ENCODE measurements at places on chromosomes 4 and X.

GRCh38 chr4:6887591-6888371 is 21.8 kb upstream of the TBC1D14 start:
- no peak for DNase-seq

DNA sequence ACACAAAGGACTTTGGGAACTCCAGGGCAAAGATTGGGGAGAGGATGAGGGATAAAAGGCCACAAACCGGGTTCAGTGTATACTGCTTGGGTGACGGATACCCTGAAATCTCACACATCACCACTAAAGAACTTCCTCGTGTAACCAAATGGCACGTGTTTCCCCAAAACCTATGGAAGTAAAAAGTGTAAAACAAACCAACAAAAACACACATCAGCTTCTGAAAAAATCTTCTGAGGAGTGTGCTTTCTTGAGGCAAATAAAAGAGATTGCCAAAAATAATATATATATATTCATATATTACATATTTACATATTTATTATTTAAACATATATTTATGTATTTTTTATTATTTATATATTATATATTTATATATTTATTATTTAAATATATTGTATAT is 3.9 kb downstream of the P2RY8 start:
- DNase-seq = no peak

DNA sequence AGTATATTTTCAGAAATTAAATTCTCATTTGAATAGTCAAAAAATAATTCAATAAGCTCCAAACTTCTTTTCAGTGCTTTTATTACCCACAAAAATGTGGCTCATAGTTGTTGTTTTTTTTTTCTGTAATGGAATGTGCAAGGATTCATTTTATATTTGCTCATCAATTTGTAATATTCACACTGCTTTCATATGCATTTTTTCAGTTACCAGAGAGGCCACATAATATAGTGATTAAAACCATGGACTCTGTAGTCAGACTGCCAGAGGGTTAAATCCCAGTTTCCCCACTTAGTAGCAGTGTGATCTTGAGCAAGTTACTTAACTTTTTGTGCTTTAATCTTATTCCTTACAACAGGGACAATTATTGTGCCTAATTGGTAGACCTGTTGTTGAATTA is 64.5 kb downstream of the FAM9B start:
- DNase-seq = no peak

DNA sequence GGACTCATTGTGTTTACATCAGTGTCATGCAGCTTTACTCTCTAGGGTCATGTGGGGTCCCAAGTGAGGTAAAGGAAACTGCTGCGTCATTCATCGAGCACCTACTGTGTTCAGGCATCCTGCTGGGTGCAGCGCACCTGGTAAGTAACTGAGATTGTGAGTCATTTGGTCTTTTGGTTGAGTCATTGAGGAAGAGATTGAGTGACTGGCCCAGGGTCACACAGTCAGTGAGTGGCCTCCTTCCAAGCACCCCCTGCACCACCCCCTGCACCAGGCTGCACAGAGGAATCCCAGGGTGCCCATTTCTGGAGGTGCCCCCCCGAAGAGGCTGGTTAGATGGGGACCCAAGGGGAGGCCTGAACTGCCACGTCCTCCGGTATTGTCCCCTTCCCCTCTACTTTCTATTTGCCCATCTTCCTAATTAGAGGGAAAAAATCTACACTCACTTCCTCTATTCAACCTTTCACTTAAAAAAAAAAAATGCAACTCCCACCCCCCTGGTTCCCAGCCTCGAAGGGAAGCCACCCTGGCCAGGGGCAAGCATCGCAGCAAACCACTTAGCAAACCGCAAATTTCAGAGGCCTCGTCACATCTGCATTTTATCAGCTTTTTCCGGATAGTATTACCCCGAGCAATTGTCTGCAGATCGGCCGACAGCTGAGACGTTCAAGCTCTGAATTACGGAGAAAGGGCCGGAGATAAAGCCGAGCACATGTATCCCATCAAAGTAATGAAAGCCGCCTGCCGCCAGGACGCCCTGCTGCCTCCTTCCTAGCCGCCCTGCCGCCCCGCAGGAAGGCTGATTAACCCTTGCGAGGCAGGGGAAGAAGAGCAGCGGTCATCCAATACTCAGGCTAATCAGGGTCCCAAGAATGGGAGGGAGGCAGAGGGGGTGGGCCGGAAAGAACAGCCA is 96.3 kb upstream of the MSX1 start:
- DNase-seq = no peak

GRCh38 chr4:2684486-2684885 is 71.7 kb downstream of the TNIP2 start:
- DNase-seq = no peak

GRCh38 chrX:47573341-47574075 is 8.7 kb upstream of the TIMP1 start:
- no peak for DNase-seq

GRCh38 chrX:111831343-111831742 is 44.6 kb upstream of the TRPC5OS start:
- no peak for DNase-seq

- no peak for DNase-seq
Observed at GRCh38 chr4:35982318-35982717, 262.0 kb downstream of the ARAP2 start.

GRCh38 chr4:71406459-71406963 is 67.7 kb downstream of the SLC4A4 start:
- no peak for DNase-seq

GRCh38 chr4:33924811-33925210 is 2319.5 kb downstream of the ARAP2 start:
- DNase-seq = no peak

DNA sequence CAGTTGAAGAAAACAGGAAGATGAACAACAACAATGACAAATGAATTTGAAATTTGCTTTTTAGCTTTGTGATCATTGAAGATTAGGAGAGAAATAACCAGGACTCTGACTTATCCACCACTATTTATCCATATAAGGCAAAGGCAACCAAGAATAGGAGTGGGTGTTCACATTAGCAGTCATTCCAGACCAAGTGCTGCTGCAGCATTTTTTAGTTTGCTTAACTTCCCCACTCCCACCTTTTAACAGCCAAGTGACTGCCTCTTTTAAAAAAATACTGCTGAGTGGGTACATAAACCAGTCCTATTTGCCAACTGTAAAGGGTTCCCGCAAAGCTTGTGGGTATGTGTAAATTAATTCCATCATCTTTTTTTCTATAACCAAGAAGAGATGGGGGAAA is 230.9 kb downstream of the IQCM start:
- DNase-seq = no peak

DNA sequence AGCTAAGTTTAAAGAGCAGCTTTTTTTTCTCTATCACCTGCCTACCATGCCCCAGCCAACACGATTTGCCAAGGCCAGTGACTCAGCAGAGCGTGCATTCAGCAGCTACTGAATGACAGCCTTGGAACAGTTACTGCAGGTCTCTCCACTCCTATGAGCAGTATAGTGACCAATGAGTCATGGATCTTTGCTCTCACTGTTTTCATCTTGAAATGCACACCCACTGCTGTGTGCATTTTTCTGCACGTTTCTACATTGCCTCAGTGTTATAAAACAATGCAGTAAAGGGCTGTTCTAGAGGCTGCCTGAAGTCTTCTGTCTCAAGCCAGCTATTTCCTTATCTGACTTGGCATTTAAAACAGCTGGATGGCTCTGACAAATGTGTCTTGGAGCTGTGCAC is 66.0 kb upstream of the C4orf54 start:
- no peak for DNase-seq

GRCh38 chrX:139581068-139581467 is 50.5 kb downstream of the F9 start:
- no peak for DNase-seq

DNA sequence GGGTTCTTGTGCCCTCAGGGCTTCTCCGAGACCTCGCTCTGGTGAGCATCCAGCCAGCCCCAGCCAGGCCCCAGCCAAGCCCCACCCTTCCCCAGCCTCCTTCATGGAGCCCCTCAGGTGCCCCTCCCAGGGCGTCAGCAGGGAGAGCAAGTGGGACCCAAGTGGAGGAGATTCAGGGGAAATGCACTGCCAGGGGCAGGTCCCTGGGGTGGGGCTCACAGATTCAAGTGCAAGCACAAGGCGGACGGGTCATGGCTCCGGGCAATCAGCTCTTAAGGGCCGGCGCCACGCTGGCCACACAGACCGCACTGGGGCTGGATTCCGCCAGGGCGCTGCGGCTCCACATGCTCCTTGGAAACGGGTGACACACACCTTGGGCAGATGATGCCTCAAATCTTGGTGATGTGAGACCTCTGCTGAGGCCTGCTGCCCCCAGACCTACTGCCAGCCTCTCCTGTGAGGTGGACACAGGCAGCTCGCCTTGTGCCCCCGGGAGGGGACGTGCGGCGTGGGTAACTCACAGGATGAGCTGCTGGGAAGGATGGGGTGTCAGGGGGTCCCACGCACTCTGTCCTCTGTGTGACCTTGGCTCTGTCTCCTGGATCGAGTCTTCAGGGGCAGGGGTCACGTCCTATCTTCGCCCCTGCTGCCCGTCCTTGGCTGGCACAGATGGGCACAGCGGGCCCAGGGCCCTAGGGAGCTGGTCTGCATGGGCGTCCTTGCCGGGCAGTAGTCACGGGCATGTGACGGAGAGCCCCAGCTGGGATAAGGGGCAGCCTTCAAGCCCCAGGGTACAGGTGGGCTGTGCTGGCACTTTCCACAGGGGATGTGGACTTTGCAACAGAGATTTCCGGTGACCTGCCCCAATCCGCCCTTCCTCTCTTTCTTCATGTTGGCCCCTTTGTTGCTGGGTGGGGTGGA is 17.1 kb downstream of the NAT8L start:
- DNase-seq = no peak

- no peak for DNase-seq
Observed at GRCh38 chr4:4853371-4853823, 6.1 kb upstream of the MSX1 start.

- no peak for DNase-seq
Observed at GRCh38 chr4:40395908-40396793, 61.0 kb downstream of the CHRNA9 start.

DNA sequence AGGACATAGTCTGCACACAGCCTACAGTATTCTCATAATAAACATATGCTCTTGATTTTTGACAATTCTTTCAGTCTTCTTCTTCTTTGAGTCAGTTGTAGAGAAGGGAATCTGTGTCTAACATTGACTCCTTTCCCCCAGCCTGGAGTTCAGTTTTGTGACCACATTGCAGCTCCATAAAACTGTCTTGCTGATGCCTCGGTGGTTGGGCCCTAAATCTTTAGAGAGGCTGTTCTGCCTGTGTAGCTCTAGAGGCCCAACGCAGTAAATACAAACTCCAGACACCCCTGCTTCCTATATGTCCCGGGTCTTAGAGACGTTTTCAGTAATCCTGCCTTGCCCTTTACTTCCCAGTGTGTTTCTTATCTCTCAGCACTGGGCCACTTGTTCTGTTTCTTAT is 639.5 kb upstream of the AADAT start:
- no peak for DNase-seq
